ENCODE measurements at places on chromosomes 2 and 18. TPM values are rescaled to one million over a fixed set of nuclear protein-coding genes. Genes with fewer than 3 reads are reported as not detected.

- no peak overlapping the region for H3K27ac ChIP-seq
- no peaks in the 10 kb centered on the region for H3K4me1 ChIP-seq
- H3K36me3 ChIP-seq, result no peaks in the 10 kb centered on the region
- no peak overlapping the region for H3K4me3 ChIP-seq
Observed at GRCh38 chr2:17543131-17543660, 2.7 kb downstream of the VSNL1 start.

The TAF4B gene
- 0.83 TPM for total RNA-seq

- no peak overlapping the region for H3K4me3 ChIP-seq
- H3K4me1 ChIP-seq, result no peaks in the 10 kb centered on the region
- no peaks in the 10 kb centered on the region for H3K36me3 ChIP-seq
- H3K27me3 ChIP-seq, result no peaks in the 10 kb centered on the region
- H3K27ac ChIP-seq, result no peak overlapping the region
Observed at GRCh38 chr2:50125246-50125645, 906.7 kb downstream of the NRXN1 start.

The TDRD15 gene
- not detected for total RNA-seq

- peaks cover 4% of the 10 kb centered on the region for H3K27me3 ChIP-seq
- DNase-seq, result no peak
- H3K4me3 ChIP-seq, result no peak overlapping the region
- H3K4me1 ChIP-seq, result no peaks in the 10 kb centered on the region
Observed at GRCh38 chr2:86673011-86673410, 47.1 kb upstream of the RMND5A start.

DNA sequence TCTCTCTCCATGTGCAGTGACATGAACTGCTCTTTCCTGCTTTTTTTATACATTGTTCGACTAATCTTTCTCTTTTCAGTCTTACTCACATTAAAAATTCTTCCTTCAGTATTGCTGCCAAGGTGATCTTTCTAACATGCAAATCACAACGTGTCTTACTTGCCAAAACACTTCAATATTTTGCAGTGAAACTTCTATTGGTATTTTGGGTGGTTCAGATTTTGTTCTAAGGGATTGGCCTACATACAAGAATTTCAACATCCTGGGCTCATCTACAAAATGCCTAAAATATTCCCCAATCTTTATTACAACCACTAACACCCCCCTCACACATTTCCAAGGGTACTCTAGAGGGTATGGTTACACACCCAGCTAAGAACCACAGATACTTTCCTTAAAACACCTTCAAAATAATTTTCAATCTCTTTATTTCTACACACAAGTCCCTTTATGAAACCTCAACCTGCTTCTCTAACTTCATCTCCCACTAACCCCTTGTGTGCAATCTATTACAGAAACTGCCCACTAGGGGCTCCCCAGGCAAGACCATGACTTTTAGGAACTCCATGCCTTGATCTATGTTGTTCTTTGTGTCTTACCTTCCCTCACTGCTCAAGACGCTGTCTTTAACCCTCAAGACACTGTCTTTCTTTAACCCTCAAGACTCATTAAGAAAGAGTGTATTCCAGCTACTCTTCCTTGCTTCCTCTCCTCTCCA, 50.9 kb downstream of the COL3A1 start:
- H3K4me3 ChIP-seq, result no peak overlapping the region
- peaks cover 7% of the 10 kb centered on the region for H3K4me1 ChIP-seq
- DNase-seq, result no peak
- H3K27ac ChIP-seq, result no peak overlapping the region
- H3K36me3 ChIP-seq, result no peaks in the 10 kb centered on the region

GRCh38 chr18:4260107-4260506, 195.0 kb downstream of the DLGAP1 start:
- no peaks in the 10 kb centered on the region for H3K36me3 ChIP-seq
- no peak for DNase-seq
- no peak overlapping the region for H3K27ac ChIP-seq

The GAL3ST2 gene
- not detected for total RNA-seq

DNA sequence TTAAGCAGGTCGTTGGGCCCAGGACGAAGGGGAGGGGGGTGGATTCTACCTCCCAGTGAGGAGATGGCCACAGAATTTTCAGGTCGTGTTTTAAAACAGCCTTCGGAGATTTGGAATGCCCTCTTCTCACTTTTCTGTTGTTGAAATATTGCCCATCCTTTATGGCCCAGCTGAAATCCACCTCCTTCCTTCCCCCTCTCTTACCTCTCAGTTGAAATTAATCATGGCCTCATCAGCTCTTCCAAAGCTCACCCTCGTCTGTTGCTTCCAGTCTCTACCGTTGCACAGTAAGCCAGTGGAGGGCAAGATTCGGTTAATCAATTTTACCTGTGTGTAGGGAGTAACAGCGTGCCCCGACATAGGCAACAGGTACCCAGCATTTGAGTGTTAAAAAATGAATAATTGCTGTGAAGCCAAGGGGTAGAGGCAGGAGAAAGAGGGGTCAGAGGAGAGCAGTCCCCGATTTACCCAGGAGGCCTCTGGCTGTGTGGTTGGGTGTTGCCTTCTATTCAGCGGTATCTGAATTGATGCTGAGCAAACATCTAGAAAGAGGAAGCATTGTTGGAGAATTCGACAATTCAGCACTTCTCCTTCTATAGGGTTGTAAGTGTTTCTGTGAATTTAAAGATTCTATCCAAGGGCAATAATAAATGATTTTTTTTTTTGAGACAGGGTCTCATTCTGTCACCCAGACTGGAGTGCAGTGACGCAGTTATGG, 8.6 kb upstream of the PDIA6 start:
- no peaks in the 10 kb centered on the region for H3K36me3 ChIP-seq
- no peak overlapping the region for H3K4me3 ChIP-seq
- no peak for DNase-seq
- H3K27me3 ChIP-seq, result peaks cover 57% of the 10 kb centered on the region
- H3K27ac ChIP-seq, result no peak overlapping the region

GRCh38 chr2:220337611-220338440, 710.4 kb downstream of the SLC4A3 start:
- H3K4me1 ChIP-seq, result no peaks in the 10 kb centered on the region
- no peaks in the 10 kb centered on the region for H3K27me3 ChIP-seq
- H3K4me3 ChIP-seq, result no peak overlapping the region
- no peak for DNase-seq
- H3K27ac ChIP-seq, result no peak overlapping the region

The TXNL4A gene
- 72.8 TPM for total RNA-seq

The WIPF1 gene
- total RNA-seq, result 2.7 TPM

- no peak for DNase-seq
- H3K27ac ChIP-seq, result no peak overlapping the region
- H3K27me3 ChIP-seq, result no peaks in the 10 kb centered on the region
- no peaks in the 10 kb centered on the region for H3K36me3 ChIP-seq
- no peak overlapping the region for H3K4me3 ChIP-seq
Observed at GRCh38 chr2:153487448-153487847, 8.9 kb upstream of the RPRM start.

The PFN4 gene
- 0.28 TPM for total RNA-seq

DNA sequence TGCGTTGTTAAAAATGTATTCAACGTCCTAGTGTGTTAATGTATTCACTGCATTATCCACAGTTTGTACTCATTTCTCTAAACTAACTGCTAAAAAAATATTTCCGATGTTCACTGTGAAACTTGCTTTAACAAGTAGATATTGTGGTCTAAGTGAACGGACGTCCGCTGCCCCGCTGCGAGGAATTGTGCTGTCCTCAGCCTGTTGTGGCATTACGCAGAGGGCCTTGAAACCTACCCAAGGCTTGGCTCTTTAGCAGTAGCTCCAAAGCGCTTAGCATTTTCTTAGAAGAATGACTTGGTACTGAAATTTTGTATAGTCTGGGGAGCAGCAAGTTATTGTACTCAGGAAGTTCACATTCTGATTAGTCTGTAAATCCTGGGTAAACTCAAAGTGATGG, 136.5 kb upstream of the SP5 start:
- no peaks in the 10 kb centered on the region for H3K27me3 ChIP-seq
- DNase-seq, result no peak
- no peaks in the 10 kb centered on the region for H3K4me1 ChIP-seq
- H3K4me3 ChIP-seq, result no peak overlapping the region
- no peak overlapping the region for H3K27ac ChIP-seq
- no peaks in the 10 kb centered on the region for H3K36me3 ChIP-seq

DNA sequence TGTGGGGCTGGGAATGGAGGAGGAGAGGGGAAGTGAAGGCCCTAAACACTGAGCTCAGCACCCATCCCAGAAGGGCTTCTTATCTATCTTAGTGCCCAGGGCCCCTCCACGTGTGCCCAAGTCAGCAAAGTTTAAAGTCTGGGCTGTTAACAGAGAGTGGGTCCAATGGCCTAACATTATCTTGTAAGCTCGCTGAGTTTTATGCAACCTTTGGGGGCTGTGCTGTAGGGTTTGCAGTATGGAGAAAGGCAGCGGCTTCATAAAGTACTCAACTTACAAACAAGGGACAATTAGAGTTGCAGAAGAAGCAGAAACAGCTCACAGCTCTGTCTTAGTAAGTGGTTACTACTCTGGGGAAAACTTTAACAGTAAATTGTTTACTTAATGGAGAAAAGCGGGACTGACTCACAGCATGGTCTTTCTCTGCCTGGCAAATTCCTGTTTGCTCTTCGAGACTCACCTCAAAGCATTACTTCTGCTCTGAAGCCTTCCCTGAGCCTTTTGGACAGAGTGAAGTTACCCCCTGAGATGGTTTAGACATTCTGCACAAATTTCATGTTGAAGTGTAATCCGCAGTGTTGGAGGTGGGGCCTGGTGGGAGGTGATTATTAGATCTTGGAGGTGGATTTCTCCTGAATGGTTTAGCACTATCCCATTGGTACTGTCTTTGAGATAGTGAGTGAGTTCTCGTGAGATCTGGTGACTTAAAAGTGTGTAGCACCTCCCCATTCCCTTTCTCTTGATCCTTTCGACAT, 9.0 kb downstream of the ENOSF1 start:
- H3K4me3 ChIP-seq, result no peak overlapping the region
- H3K4me1 ChIP-seq, result peaks cover 10% of the 10 kb centered on the region
- H3K36me3 ChIP-seq, result peaks cover 6% of the 10 kb centered on the region
- peak; percentile 88 for DNase-seq
- no peaks in the 10 kb centered on the region for H3K27me3 ChIP-seq

- no peak overlapping the region for H3K4me3 ChIP-seq
- no peaks in the 10 kb centered on the region for H3K36me3 ChIP-seq
- H3K27ac ChIP-seq, result no peak overlapping the region
- no peak for DNase-seq
- peaks cover 2% of the 10 kb centered on the region for H3K27me3 ChIP-seq
Observed at GRCh38 chr18:56445422-56445821, 193.0 kb downstream of the TXNL1 start.

GRCh38 chr18:60892441-60892840, 440.8 kb upstream of the CDH20 start:
- H3K4me1 ChIP-seq, result no peaks in the 10 kb centered on the region
- no peaks in the 10 kb centered on the region for H3K27me3 ChIP-seq
- H3K4me3 ChIP-seq, result no peak overlapping the region
- DNase-seq, result no peak
- H3K27ac ChIP-seq, result no peak overlapping the region

GRCh38 chr2:88697370-88698026, 6.0 kb downstream of the RPIA start:
- DNase-seq, result no peak
- H3K4me3 ChIP-seq, result no peak overlapping the region
- peaks cover 3% of the 10 kb centered on the region for H3K36me3 ChIP-seq
- peaks cover 2% of the 10 kb centered on the region for H3K4me1 ChIP-seq

GRCh38 chr2:222899413-222900181, 38.8 kb downstream of the ACSL3 start:
- no peak overlapping the region for H3K4me3 ChIP-seq
- H3K27ac ChIP-seq, result peak overlapping the region; percentile 92
- H3K4me1 ChIP-seq, result peaks cover 17% of the 10 kb centered on the region

GRCh38 chr2:106314444-106314843, 120.3 kb upstream of the UXS1 start:
- no peaks in the 10 kb centered on the region for H3K27me3 ChIP-seq
- no peaks in the 10 kb centered on the region for H3K4me1 ChIP-seq
- no peak for DNase-seq
- no peaks in the 10 kb centered on the region for H3K36me3 ChIP-seq
- H3K27ac ChIP-seq, result no peak overlapping the region

GRCh38 chr18:69980982-69981804, 33.5 kb upstream of the CD226 start:
- no peaks in the 10 kb centered on the region for H3K4me1 ChIP-seq
- no peak for DNase-seq
- no peak overlapping the region for H3K27ac ChIP-seq
- H3K36me3 ChIP-seq, result no peaks in the 10 kb centered on the region
- no peaks in the 10 kb centered on the region for H3K27me3 ChIP-seq

DNA sequence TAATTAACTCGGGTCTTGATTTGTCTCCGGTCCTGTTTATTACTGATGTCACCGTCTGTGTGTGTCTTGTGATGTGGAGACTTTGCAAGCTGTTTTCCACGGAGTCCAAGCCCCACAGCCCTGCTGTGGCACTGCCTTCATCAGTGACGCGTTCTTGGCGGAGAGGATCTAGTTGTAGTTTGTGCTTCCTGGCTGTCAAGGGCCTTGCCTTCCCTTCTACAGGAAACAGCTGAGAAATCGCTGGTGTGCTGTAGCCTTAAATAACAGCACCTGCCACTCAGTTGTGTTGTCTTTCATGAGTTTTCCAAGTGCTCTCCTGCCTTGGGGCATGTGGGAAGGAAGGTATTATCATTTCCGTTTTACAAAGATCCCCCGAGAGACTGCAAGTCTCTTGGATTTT, 26.3 kb downstream of the CTIF start:
- H3K27me3 ChIP-seq, result no peaks in the 10 kb centered on the region
- no peak overlapping the region for H3K4me3 ChIP-seq
- no peak for DNase-seq
- no peak overlapping the region for H3K27ac ChIP-seq
- H3K4me1 ChIP-seq, result peaks cover 16% of the 10 kb centered on the region

DNA sequence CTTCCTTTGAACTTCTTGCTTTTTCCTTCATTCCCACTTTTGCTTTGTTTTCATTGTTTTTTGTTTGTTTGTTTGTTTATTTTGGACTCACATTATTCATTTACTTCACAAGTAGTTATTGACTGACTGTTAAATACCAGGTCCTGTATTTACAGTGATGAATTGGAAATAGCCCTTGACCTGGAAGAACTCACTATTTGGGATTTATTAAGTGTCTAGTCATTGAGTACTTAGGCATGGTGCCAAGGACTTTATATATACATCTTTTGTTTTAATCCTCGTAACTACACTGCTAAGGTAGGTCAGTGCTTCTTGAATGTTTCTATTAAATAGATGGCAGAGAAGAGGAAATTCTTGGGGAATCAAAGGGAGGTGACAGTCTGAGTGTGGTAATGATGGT, 11.1 kb downstream of the SPOPL start:
- H3K27ac ChIP-seq, result no peak overlapping the region
- H3K4me1 ChIP-seq, result peaks cover 4% of the 10 kb centered on the region

The RPS27A gene
- 1,448 TPM for total RNA-seq

The ANKRD36 gene
- 20.1 TPM for total RNA-seq

DNA sequence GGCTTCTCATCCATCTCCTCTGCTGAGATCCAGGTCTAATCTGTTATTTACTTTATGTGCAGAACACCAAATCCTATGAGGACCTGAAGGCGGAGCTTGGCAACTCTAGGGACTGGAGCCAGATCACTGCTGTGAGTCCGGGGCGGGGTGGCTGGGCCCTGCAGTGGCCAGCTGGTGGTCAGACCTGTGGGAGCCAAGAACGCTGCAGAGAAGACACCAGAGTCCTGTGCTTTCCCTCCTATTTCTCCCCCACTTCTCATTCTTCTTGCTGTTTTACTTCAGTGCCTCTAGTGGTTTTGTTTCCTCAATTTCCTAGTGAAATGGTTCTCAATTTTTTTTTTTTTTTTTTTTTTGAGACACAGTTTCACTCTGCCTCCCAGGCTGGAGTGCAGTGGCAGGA, 19.7 kb downstream of the VIL1 start:
- peaks cover 2% of the 10 kb centered on the region for H3K4me1 ChIP-seq
- H3K36me3 ChIP-seq, result no peaks in the 10 kb centered on the region
- DNase-seq, result no peak
- H3K27ac ChIP-seq, result no peak overlapping the region
- H3K27me3 ChIP-seq, result no peaks in the 10 kb centered on the region
- no peak overlapping the region for H3K4me3 ChIP-seq
